ENCODE measurements at places on chromosomes 5 and 9. TPM values are rescaled to one million over a fixed set of nuclear protein-coding genes. Genes with fewer than 3 reads are reported as not detected.

The ZNF608 gene
- 0.27 TPM for total RNA-seq

The ADAMTS6 gene
- total RNA-seq = 4.0 TPM

The TTLL11 gene
- 1.00 TPM for total RNA-seq

The TAF11L10 gene
- total RNA-seq = not detected

The SPATA31C1 gene
- total RNA-seq = not detected

The NR6A1 gene
- total RNA-seq = not detected

The THBS4 gene
- total RNA-seq = not detected

The MYO10 gene
- not detected for total RNA-seq

The SPEF2 gene
- total RNA-seq = 3.5 TPM

The PCDHGA10 gene
- not detected for total RNA-seq

The IL5 gene
- total RNA-seq = not detected

DNA sequence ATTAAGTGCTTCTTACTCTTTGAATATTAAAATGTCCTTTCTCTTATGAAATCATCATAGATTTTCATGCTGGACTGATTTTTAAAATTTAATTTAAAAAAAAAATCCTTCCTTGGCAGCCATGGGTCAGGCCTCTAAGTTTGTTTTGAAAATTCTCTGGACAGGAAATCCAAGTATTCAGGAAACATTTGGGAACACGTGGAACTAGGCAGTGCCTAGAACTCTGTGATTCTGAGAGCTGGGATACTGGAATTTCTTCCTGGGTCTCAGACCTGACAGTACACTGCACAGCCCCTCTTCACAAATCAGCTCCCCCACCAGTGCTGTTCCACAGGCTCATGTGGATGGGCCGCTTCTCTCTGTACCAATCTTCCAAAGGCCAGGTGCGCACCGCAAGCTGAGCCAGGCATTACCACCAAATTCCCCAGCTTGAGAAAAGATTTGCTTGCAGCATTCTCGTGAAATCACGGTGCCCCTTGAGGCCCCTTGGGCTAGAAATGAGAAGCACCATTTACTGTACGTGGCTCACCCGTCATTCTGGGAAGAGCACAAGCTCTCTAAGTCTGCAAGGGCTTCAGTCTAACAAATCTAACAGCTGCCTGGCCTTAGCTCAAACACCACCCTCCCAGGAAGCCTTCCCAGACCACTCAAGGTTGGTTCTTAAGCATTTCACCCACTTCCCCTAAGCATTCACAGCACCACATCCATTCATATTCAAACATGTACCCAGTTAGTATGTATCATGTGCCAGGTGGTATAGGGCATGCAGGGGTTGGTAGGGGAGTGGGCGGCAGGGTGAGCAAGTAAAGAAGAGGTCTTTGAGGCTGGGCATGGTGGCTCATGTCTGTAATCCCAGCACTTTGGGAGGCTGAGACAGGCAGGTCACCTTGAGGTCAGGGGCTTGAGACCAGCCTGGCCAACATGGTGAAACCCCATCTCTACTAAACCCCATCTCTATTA, 26.5 kb downstream of the B4GALT1 start:
- DNase-seq = no peak

GRCh38 chr5:170408226-170408625, 19.1 kb upstream of the KCNMB1 start:
- DNase-seq = no peak

GRCh38 chr5:168072665-168073064, 218.8 kb upstream of the WWC1 start:
- DNase-seq = no peak

DNA sequence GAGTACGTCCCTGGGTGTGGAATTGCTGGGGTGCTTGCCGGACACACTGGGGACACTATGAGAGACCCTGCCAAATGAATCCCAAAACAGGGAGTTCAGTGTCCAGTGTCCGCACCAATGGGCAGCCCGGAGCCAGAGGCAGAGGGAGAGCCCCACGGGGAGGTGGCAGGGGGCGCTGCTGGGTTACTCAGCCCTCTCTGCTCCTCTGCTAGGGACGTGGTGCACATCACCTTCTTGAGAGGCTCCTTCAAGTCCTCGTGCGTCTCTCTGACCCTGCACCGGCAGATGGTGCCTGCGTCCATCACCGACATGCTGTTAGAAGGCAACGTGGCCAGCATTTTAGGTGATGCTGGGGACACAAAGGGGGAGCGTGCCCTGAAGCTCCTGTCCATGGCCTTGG, 20.8 kb downstream of the STKLD1 start:
- DNase-seq = no peak

GRCh38 chr9:8673830-8674229, 874.3 kb upstream of the DMAC1 start:
- no peak for DNase-seq

DNA sequence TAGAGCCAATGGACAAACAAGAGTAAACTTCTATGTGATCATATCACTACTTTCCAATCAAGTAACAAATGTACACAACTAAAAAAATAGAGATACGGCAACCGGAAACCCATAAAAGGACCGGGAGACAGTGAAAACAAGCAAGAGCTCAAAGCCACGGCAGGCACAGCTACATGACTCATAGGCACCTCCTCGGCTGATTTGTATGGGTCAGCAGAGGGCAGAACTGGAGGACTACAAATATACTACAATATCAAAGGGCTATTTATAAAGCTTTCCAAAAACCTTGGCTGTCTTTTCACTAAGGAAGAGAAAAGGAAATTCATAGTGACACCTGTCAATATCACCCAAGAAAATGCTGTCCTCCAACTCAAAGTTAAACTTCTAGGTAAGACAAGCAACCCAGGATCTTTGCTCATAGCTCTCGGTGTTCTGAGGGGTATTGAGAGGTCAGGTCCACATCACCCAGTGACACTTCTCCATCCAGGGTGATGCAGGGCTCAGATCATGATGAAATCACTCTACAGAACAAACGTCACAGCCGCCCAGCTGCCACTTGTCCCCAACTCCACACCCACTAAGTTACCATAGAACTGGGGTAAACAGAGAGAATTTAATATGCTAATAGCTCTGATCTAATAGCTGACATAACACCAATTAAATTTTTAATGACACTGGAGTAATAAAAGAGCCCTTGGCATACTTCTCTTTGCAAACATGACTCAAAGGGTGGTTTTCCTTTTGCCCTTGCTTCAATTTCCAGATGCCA, 41.3 kb downstream of the PFDN1 start:
- no peak for DNase-seq

DNA sequence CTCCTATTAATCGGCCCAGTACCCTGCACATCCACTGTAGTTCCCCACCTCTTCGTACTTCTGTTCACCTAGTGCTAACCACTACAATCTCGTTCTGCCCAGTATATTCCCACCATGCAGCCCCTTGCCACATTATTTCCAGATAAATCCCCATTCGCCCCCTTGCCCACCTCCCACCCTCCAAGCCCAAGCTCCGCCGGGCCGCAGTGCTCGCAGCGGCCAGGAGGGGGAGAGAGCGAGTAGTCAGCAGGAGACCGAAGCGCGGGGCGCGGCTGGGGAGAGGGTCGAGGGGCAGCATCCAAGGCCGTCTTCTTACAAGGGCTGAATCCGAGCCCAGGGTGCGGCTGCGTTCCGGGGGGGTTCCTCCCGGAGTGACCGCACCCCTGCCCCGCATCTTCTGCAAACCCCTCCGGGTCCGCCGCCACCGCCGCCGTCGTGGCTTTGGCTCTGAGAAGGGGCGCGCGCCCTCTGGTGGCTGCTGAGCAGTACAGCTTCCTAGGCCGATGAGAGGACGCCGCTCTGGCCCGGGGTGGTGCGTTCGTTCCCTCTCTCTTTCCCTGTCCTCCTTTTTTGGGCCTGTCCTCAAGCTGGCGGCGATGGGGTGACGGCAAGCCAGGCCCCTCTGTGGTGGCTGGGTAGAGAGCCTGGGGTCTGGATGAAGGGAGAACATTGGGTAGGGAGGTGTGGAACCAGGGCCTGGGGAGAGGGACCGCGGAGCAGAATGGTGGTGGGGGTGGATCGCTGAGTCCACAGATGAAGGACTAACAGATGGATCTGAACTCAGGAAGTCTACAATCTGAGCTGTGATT, 30.0 kb upstream of the PSD2 start:
- DNase-seq = peak; percentile 83

DNA sequence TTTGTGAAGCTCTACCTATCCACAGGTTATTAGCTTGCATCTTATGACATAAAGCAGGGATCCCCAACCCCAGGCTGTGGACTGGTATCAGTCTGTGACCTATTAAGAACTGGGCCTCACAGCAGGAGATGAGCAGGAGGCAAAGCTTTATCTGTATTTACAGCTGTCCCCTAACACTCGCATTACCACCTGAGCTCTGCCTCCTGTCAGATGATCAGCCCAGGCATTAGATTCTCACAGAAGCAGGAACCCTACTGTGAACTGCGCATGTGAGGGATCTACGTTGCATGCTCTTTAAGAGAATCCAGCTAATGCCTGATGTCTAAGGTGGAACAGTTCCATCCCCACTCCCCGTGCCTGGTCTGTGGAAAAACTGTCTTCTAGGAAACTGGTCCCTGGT, 19.7 kb downstream of the FBXW11 start:
- no peak for DNase-seq

DNA sequence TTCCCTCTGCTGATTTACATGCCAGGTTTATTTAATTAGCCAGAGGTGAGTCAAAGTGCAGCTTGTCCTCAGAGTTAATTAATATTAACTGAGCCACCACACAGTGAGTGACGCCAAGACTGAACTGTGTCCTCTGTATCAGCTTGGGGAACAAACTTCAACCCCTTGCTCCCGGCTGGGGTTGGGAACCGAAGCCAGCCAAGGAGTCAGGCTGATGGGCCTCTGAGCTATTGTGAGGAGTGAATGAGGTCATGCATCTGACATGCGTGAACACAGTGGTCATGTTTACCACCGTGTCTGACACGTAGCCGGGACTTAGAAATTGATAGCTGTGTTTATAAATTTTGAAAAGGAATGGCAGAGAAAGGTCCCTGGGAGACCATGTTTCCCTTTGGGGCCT, 17.1 kb downstream of the IGIP start:
- DNase-seq = peak; percentile 31

DNA sequence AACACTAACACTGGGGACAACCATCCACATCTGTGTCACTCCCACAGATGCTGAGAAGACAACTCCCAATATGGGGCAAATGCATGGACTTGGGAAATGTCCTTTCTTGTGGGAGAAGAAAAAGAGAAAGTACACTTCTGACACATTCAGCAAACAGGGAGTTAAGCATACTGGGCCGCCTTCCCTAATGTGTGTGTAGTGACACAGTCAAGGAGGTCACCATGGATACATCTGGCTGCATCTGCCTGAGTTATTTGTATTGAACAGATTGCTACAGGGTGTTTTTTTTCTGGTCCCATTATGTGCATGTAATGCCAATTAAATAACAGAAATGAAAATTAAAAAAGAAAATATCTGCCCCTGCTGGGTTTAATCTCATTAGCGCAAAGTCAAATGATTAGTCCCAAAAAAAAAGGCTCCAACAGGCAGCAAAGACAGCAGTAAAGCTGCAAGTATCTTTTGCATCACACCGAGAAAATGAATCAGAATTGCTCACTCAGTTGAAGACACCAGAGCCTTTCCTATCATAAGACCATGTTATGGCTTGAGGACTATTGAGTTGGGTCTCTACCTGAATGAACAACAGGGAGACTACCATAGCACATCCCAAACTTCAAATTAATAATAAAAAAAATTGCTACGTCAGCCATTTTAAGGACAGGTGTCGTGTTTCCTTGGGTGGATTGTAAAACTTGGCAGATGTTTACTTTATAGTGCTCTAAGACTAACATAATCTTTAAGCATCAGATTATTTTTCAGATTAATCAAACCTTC, 395.9 kb downstream of the DTWD2 start:
- no peak for DNase-seq

- no peak for DNase-seq
Observed at GRCh38 chr5:140391312-140391711, 10.3 kb upstream of the ANKHD1 start.

DNA sequence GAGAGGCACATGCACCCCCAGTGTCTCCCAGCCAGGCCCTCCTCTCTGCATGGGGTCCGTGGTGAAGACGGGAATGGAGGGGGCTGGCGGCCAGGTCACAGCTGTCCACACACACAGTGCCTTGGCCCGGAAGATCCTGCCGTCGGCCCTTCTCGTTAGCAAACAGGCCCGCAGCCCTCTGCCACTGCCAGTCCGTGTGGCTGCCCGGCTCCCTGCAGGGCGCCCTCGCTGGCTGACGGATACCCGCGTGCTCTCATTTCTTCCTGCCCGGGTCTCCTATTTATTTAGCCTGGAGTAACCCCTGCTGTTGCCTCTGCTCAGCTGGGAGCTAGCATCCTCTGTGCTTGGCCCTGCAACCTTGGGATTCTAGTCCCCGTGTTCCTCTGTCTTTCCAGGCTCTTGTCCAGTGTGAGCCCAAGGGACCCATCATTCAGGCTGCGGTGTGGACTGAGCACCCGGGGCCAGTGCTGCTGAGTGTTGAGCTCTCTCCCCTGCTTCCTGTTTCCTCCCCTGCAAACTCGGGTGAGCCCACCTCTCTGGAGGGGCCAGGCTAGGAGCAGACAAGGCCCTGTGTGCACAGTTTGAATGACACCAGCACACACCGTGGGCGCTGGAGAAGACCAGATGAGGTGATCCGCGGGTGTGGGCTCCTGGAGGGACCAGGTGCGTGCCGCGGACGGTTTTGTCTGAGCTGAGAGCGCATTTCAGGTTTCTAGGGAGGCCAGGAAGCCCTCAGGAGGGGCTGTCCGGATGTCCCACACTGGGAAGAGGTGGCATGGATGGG, 14.6 kb upstream of the RNU6ATAC start:
- DNase-seq = no peak

DNA sequence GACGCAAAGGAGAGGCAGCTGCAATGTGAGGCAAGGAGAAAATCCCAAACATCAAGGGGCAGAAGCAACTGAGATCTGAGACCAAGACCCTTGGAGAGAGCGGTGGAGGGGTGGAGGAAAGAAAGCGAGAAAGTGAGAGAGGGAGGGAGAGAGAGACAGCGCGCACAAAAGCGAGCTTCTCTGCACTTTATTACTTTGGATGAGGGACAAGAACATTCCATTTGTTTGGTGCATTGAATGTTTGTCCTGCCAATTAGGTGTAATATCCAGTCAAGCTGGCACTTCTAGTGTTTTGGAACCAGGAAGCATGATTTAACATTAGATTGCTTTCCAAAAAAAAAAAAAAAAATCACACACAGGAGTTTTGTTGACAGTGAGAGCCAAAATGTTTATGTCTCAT, 1.4 kb downstream of the CAST start:
- DNase-seq = no peak

- no peak for DNase-seq
Observed at GRCh38 chr5:165127941-165128340, 1622.5 kb downstream of the MAT2B start.

Measured in CD8-positive, alpha-beta T cell (primary cell).